CD4-positive, alpha-beta T cell treated with Interleukin-17A for 1 hour (primary cell): ENCODE measurements at places on chromosomes 3 and 15.

DNA sequence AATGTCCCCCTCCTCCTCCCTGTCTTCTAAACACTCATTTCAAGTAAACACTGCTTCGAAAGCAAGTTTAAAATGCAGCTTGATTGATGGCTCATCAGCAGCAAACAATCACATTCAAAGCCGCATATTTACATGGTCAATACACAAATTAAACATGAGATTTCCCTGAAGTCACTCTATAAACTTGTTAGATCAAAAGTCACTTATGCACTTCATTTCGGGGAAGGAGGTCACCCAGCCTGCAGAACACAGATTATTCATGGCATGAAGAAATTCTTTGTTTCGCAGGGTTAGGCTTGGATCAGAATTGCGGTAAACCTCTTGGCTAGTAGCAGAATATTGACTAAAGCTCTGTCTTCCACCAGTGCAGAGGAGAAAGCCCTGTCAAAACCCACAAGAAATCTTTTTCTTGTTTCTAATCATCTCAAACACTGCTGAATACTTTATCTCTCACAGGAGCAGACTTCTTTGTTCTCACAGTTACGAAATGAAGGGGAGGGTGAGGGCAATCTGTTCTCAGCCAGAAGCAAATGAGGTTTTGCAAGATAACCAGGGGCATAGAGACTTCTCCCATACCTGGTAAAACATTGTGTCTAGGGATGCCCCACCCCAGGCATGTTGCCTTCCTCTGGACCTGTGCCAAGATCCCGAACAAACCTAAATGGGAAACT lies 133.3 kb upstream of the CHL1 start:
- no peak for DNase-seq

GRCh38 chr3:71064291-71064955 lies 519.1 kb downstream of the FOXP1 start:
- peak; percentile 82 for DNase-seq

DNA sequence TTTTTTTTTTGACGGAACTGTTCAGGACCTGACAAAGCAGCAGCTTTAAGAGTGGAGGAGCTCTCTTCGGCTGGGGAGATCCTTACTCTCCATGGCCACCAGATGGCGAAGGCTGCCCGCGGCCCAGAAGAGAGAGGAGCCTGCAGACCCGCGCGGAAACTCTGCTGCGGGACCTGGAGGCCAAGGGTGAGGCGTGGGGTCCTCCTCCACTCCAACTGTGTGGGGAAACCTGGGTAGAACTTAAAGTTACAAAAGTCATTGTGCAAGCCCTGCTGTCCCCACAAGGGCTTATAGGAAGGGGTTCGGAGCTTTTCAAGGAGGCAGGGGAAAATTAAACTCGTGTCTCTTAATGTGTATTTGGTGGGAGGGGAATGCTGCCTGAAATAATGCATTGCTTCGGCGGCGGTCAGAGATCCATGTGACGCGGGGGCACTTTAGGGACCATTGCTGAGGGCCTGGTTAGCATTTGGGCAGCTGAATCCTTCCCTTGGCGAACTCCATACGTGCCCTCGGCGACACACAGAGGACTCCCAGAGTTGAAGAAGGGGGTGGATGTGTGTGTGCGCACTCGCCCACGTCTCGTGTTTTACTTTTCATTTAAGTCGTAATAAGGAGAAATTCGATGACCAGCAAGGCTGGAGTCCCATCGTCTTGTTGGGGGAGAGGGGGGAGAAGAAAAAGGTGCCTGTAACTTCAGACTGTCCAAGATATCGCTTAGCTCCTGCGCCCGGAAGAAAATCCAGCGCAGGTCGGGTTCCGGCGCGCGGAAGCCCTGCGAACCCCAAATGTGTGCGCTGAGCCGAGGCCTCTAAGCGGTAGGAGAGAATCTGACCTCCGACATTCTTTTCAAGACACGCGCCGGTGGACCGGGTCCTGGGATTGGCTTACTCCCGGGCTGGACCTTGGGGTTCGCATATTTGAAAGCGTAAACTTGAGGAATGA lies 9.7 kb downstream of the EOMES start:
- DNase-seq: peak; percentile 87

DNA sequence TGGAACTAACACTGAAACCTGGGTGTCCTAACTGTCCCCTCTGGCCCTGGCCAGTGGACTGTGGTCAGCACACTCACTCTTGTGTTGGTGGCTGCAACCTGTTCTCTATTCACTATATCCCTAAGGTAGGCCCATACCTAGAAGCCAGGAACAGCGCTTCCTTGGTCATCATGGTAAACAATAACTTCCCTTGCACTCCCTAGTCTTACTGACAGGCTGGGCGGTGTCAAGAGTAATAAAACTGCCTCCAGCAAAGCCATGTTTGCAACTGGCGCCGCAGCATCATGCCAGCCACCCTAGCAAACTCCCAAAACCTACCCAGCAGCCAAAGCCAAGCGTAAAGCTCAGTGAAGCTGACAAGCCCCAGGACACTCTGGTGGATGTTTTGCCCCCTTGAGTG lies 63.1 kb upstream of the TSEN2 start:
- no peak for DNase-seq

GRCh38 chr15:55530861-55531313 lies 22.9 kb upstream of the DNAAF4 start:
- DNase-seq: no peak

- peak; percentile 69 for DNase-seq
These were observed 75.6 kb upstream of the LMOD3 start for GRCh38 chr3:69197922-69198530.

DNA sequence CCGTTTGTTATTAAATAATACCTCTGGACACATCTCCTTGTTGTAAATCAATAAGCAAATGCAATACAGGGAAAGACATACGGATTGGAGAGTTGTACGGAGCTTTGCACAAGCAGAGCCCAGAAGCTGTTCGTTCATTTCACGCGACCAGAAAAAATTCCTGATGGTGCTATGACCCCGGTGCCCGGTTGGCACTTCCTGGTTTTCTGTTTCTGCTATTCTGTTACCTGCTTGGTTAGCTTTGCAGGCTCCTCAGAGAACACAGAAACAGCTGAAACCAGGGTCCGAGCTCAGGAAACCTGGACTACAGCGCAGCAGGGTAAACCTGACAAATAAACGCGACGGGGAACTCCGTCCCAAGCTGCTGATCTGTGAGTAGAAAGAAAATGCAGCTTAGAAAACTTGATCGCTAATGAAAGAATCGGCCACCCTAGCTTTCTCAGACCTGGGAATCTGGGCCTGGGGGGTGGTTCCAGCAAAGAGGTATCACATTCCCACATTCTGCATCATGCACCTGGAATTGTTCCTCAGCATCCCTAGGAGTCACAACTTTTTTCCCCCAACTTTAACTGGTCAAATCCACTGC lies 845 bp downstream of the CNTN3 start:
- no peak for DNase-seq

DNA sequence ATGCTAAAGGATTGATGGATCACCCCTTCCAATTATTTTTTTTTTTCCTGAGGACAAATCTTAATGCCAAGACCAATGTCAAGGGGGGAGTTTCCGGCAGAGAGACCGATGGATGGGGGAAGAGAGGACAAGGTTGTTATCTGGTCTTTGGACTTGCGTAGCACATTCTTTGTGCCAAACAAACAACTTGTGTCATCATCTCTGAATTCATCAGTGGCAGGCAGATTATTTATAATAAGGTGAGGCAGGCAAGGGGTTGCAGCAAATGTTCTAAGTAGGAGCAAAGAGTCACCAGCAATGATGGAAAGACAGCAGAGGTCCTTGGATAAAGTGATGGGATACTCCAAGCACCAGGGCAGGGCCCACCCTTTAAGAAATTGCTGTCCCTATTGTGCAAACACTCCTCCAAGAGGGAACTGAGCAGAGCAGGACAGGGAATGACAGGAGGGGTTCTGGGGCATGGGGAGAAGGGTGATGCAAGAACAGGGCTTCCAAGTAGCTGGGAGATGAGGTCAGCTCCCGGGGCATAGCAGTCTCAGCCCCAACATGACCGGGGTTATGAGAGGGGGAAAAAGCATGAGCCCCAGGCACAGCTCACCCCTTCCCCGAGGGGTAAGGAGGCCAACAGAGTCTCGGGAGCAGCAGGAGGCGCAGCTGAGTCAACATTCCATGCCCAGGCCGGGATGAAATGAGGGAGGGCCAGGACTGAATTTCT lies 57.4 kb downstream of the ANXA2 start:
- no peak for DNase-seq

DNA sequence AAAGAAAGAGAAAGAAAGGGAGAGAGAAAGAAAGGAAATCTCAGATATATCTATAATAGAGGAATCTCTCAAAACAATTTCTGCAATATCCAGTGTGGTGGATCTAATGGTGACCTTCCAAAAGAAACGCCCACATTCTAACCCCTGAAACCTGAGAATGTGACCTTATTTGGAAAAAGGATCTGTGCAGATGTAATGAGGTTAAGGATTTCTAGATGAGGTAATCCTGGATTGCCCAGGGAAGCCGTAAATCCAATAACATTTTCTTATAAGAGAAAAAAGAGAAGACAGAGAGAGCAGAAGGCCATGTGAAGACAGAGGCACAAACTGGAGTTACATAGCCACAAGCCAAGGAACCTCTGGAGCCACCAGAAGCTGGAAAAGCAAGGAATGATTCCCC lies 307.6 kb downstream of the ZBTB20 start:
- no peak for DNase-seq

GRCh38 chr3:183576487-183577107 lies 21.1 kb upstream of the KLHL6 start:
- DNase-seq: no peak

DNA sequence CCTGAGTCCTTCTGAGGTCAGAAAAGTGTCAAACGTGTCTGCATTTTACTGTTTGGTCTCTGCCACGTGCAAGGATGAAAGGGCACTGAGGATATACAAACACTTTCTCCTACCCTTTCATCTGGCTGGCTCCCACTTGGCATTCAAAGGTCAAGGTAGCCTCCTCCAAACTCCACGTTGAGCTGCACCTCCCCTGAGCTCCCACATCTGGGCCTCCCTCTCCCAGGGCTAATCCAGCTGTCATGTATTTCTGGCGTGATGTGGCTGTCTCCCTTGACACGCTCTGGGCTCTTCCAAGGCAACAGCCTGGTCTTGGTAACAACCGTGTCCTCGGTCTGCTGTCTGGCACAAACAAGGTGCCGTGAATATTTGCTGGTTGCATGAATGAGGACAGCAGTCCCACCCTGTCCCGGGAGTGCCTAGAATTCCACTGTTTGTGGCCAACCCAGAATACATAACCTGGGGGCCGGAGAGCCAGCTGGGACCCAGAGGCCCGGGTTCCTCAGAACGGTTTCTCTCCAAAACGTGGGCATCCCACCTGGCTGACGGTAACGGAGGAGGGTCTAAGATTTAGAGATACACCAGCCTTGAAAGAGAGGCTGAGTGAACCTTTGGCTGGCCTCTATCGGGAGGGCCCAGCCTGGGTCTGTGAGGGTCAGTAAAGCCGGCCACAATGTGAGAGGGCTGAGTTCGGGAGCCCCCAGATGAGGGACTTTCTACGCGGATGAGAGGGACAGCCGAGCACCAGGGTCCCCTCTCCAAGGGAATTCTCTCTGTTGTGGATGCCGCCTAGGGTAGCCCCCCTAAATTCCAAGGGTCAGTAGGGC lies 767 bp downstream of the GLT8D1 start:
- no peak for DNase-seq

DNA sequence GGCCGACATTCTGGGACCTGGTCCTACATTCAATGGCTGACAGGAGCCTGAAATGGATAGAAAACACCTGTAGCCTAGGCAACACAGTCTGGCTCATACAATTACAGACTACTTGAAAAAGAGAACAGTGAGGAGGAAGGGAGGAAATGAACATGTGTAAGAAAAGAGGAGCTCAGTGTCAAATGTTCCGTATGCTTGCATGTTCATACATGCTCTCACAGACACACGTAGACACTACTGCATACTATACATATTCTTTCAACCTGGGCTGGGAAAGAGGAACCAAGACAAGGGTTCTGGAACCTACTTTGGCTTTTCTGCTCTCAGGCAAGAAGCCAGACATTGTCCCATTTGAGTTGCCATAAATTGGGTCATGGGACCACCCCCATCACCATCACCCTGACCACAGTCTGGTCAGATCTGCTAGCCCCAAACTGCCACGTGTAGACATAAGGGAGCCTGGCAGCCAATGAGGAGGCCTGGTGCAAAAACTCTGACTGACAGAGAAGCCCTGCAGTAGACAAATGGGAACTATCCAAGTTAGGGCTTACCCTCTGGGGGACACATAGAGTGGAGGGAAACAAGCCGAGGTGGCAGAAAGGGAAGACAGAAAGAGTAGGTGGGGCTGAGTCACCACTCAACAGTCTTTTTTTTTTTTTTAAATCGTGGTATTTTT lies 310.0 kb downstream of the SHQ1 start:
- DNase-seq: no peak

GRCh38 chr3:51930439-51930838 lies 11.3 kb downstream of the RRP9 start:
- DNase-seq: no peak

DNA sequence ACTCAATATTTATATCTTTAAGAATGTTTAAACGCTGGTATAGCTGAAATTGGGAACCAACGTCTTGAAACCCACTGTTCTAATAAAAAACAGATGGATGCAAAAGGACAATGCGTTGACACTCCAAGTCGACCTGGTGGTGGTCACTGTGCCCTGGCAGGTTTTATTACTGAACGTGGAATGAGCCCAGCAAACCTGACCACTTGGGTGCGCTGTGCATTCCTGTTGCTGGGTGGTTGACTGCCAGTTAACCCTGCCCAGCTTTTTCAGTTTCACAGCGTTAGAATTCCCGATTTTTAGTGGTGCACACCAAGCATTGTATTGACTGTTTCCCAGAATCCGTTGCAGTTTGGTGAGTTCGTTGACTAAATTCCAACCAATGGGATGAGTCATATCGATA lies 384.4 kb downstream of the OCA2 start:
- DNase-seq: no peak

GRCh38 chr3:56135941-56136340 lies 332.3 kb downstream of the ERC2 start:
- DNase-seq: no peak

DNA sequence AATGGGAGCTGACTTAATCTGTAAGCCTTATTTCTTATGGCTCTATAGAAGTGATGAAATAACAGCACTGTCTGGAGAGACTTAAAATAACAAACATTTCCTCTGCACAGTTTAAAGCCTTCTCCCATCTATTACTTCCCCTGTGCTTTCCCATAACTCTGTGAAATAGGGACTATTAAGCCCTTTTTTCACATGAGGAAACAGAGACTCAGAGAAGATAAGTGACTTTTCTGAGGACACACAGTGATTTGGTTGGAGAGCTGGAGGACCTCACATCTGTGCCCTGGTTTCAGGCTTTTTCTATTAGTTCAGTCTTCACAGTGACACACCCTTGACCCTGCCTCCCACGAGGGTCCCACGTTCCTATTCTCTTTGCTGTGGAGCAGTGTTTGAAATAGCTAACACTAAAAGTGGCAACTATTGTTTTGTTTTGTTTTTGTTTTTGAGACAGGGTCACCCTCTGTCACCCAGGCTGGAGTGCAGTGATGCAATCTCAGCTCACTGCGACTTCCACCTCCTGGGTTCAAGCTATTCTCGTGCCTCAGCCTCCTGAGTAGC lies 82.9 kb downstream of the ST6GAL1 start:
- DNase-seq: no peak

- no peak for DNase-seq
These were observed 311.3 kb downstream of the PLCL2 start for GRCh38 chr3:17195856-17196604.

- no peak for DNase-seq
These were observed 50.8 kb upstream of the MUC13 start for GRCh38 chr3:124985349-124985748.

- peak; percentile 50 for DNase-seq
These were observed 106.3 kb downstream of the ZBTB20 start for GRCh38 chr3:115040673-115041286.
